ENCODE measurements at places on chromosomes 12 and 14.

DNA sequence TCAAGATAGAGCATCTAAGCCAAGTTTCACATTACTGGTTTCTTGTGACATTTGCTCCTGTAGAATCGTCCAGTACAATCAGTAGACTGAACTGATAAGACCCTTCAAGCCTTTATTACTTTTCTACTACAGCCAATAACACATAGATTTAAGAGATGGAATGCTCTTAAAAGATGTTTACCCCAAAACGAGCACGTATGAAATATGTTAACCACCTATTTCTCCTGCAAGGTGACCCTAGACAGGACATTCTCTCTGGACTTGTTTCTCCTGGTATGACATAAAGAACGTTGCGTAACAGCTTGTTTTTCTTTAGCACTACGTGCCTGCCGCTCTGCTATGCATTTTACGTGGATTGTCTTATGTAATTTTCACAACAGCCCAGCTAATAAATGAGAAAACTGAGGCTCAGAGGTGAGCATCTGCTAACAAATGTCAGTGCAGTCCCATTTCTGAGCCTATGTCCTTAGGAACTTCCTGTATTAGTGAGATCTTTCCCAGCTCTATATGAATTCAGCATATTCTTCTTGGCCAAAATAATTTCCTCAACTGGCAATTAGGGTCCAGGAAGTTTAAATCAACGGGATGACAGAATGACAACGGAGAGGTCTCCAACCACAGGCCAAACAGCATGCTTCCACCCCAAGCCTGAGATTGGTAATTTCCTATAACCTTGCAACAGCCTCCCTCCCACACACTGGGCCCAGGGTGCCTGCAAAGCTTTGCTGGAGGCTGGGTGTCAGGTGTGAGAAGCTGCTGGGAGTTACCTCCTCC is 3.7 kb downstream of the NFKBIA start:
- peak; percentile 47 for DNase-seq

- DNase-seq, result no peak
These were observed 58.9 kb upstream of the SRRM4 start for GRCh38 chr12:118922405-118922804.

DNA sequence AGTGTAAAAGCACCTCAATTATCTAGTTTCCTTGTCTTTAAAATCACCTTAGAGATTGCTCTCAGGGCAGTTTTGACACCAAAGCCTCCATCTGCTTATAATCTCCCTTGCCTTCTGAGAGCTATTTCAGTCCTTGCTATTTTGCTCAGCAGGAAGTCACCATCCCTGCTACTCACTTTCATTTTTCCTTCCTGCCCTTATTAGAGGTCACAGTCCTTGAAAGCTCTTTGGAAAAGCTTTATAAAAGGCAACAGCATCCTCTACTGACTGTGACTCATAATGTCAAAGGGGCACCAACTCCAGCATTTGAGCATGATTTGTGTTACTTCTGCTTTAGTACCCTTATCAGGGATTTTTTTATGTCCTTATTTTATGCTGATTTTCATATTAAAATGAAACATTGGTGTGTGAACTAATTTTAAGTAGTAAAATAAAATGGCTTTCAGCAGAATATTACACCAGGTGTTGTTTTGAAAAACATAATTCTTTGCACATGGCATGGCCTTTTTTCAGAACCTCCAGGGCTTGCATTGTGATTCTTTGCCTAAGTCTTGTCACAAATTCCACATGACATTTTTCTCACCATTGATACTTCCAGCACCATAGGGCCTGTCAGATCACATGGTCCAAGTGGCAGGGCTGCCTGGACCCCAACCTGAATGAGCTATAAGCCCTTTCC is 213.0 kb downstream of the ADAMTS20 start:
- no peak for DNase-seq

GRCh38 chr12:57898308-57898970 is 42.9 kb upstream of the ATP23 start:
- no peak for DNase-seq

DNA sequence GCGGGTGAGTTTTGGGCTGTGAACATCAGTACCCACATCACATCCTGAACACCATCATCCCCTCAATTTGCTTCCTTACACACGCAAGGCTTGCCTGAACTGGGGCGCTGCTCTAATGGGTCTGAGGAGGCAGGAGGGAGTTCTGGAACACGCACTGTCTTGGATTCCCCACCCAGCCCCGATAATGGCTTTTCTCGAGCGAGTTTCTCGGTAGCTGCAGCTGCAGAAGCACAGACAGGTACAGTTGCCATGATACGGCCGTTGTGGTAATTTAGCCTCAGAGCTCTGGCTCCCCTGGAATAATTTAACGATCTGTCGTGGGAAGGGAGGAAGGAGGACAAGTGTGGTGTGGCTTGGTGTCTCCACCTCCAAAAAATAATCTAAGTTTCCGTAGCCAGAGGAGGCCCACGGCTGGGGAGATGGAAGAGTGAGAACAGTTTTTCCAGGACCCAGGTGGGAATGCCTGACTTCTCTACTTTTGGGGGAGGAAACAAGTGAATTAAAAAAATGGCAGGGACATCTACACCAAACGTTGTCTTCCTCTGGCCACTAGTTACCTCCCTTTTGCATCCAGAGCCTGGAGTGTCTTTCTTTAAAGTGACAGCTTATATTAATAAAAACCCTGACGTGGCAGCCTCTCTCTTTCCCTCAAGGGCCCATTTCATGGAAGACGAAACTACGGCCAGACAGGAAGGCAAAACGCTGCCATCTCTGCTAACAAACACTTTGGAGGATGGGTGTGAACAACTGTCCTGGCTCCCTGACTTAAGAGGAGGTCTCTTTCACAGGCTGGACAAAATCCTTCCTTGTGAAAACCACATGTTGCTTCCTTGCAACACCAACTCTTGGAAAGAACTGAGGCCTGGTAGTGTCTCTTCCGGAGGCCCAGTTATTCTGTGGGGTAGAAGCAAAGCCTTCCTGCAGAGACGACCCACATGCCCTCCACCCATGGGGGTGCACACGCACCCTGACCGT is 84.8 kb downstream of the RBM19 start:
- no peak for DNase-seq

- peak; percentile 4 for DNase-seq
These were observed 42.4 kb upstream of the SGPP1 start for GRCh38 chr14:63770187-63770807.

DNA sequence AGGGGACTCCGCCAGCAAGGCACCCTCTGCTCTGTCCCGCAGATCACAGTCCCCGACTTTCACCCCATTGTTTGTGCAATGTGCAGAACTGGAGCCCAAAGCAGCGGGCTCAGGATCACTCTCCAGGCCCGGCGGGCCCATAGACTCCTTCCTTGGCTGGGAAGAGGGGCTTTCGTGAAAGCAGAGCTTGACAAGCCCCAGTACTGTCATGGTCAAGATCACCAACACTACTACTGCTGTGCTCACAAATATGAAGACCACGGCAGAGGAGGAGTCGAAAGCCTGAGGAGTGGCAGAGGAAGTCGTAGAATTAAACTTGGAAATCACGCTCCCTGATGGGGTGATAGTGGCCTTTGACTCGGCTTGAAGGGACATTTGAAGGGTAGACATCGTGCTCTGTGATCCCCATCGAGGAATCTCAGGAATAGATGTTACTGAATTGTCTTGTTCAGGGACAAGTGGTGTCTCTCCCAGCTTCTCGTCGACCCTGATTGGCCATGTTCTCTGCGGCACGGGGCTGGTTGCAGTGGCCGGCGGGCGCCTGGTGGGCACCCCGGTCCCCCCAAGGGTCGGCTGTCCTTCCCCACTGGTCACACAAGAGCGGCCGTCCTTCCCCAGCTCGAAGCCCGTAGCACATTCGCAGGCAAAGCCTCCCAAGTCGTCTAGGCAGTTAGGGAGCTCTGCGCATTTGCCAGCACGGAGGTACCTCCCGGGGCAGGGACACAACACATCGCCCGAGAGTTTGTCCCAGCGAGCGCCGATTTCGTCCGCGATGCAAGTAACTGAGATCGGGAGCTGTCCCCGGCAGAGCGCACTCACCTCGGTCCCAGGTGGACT is 1.1 kb downstream of the CLEC14A start:
- no peak for DNase-seq

- no peak for DNase-seq
These were observed 912.9 kb downstream of the DIO2 start for GRCh38 chr14:79298373-79298772.

DNA sequence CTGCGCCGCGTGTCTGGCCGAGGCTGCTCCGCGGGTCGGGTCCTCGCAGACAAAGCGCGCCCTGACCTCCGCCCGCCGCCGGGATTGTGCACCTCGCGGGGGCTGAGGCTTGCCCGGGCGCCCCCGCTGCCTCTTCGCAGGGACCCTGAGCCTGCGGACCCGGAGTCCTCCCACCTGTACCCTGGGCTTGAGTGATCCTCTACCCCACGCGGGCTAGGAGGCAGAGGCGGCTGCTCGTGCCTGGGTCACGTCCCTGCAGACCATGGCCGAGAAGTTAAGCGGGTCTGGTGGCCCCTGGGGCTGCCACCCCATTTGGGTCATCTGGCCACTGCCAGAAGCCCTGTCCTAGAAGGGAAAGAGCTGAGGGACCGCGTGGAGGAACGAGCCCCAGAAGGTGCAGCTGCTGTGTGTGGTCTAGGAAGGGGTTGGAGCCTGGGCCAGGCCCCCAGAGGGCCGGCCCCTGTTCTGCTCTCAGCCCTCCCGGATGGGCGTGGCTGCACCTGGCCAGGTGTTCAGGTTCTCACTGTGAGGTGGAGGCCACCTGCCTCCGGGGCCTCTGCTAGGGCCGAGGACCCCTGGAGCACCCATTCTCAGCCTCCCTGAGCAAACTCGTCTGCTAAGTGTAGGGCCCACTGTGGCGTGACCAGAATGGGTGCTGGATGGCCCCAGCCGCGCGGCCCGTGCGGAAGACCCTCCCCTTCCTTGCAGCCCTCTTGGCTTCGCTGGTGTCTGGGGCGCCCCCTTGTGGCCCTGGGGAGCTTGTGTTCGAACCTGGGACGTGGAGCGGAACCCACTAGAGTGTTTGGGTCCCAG is 49.6 kb downstream of the LRCOL1 start:
- DNase-seq, result no peak

- DNase-seq, result no peak
These were observed 176.1 kb downstream of the RMST start for GRCh38 chr12:97638739-97639138.

GRCh38 chr12:2343681-2344080 is 290.9 kb downstream of the CACNA1C start:
- no peak for DNase-seq

- no peak for DNase-seq
These were observed 89.6 kb upstream of the SOX5 start for GRCh38 chr12:24039113-24039525.

DNA sequence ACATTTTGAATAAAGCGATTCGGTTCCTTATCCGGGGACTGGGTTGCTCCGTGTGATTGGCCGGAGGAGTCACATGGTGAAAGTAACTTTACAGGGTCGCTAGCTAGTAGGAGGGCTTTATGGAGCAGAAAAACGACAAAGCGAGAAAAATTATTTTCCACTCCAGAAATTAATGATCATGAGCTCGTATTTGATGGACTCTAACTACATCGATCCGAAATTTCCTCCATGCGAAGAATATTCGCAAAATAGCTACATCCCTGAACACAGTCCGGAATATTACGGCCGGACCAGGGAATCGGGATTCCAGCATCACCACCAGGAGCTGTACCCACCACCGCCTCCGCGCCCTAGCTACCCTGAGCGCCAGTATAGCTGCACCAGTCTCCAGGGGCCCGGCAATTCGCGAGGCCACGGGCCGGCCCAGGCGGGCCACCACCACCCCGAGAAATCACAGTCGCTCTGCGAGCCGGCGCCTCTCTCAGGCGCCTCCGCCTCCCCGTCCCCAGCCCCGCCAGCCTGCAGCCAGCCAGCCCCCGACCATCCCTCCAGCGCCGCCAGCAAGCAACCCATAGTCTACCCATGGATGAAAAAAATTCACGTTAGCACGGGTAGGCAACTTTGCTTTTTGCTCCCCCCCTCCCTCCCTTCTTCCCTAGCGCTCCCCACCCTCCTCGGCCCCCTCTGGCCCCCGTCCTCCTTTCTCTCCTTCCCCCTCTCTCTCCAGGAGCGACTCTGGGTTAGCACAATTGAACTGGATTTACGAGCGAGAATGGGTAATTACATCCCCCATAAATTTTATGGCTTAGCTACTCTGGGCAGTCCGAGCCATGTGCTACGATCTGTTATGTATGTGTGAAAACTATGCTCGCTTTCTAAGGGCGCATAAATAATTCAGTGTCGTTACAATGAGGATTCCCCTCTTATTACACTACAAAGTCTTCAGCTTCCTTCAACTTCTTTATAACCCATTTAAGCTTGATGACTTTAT is at the start of gene HOXC4:
Gene HOXC4 (plus strand): TSS at position 85 of the 991 bp plus-strand sequence. CDS start 88 bp downstream, at position 173.
- no peak for DNase-seq

- no peak for DNase-seq
These were observed 131.9 kb upstream of the DDHD1 start for GRCh38 chr14:53285064-53285463.

GRCh38 chr12:47192051-47192450 is 112.3 kb upstream of the AMIGO2 start:
- no peak for DNase-seq

Measured in NK-92 treated with Interleukin-12 subunit alpha and Interleukin-12 subunit beta, amount 100 ng/mL, for 24 hours (cell line).